ENCODE measurements at places on chromosomes 3 and 15. TPM values are rescaled to one million over a fixed set of nuclear protein-coding genes. Genes with fewer than 3 reads are reported as not detected.

The CKMT1A gene
- total RNA-seq: 19.6 TPM

The MGLL gene
- 43.4 TPM for total RNA-seq

The APOD gene
- 10.6 TPM for total RNA-seq

The ECE2 gene
- total RNA-seq: 18.7 TPM

The TCTA gene
- 18.0 TPM for total RNA-seq

The HYAL1 gene
- total RNA-seq: 0.69 TPM

The GRAMD1C gene
- total RNA-seq: 10.8 TPM

The TM6SF1 gene
- total RNA-seq: 5.8 TPM

The EEFSEC gene
- total RNA-seq: 8.1 TPM

The CDC25A gene
- 10.8 TPM for total RNA-seq

The GMPPB gene
- 11.1 TPM for total RNA-seq

The POLQ gene
- total RNA-seq: 2.5 TPM

The PGBD4 gene
- total RNA-seq: 5.3 TPM

The GOLGA8J gene
- 0.23 TPM for total RNA-seq

Measured in diencephalon (tissue), 1 donor.